ENCODE measurements at places on chromosomes 5 and 9.

GRCh38 chr9:127938298-127938690 is 640 bp upstream of the DPM2 start:
- DNase-seq: no peak

DNA sequence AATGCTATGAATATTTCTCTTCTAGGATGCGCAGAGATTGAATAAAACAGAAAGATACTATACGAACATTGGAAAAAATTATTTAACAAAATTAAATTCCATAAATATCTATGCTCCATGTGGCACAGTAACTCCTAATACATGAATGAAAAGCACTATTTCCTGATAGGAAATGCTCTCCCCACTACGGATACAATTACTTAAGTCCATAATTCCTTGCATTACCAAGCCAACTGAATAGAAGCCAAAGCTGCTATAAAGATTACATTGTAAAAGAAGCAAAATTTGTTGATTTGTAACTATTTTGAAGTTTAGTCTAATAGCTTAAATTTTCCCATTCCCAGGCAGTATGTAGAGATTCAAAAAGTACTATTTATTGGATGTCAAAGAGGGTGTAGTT is 61.8 kb upstream of the SNX2 start:
- no peak for DNase-seq

GRCh38 chr5:137872466-137872865 is 4.8 kb downstream of the MYOT start:
- DNase-seq: no peak

- no peak for DNase-seq
These were observed 145.4 kb downstream of the GABBR2 start for GRCh38 chr9:98563212-98563907.

DNA sequence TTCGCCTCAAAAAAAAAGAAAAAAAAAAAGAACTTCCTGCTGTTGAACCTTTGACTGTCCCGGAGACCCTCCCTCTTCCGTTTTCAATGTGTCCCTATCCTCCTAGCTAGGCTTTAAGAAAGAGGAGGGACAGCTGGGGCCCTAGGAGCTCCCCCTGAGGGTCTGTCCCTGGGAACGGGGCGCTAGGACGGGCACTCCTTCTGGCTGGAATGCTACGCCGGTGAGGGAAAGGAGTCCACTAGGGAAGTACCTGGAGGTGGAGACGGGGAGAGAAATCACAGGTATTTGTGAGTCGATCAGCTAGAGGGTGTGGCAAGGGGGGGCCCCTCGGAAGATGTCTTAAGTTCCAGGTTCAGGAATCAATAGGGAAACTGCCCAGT is 4.6 kb downstream of the SIT1 start:
- no peak for DNase-seq

DNA sequence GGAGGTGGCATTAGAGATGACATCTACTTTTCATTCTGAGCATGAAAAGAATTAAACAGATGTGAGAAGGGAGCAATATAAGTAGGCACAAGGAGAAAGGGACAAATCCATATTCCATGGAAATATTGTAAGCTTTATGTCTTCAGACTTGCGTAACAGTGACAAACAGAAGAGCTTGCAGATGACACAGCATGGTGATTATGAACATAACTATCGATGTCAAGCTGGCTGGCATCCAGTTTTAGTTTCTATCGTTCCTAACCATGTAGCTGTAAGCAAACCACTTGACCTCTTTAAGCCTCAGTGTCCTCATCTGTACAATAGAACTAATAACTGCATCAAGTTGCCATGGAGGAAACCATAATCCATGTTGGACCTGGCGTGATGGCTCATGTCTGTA is 246.7 kb upstream of the ADRA1B start:
- DNase-seq: no peak

- DNase-seq: no peak
These were observed 1.3 kb downstream of the TMEM174 start for GRCh38 chr5:73174100-73174815.

DNA sequence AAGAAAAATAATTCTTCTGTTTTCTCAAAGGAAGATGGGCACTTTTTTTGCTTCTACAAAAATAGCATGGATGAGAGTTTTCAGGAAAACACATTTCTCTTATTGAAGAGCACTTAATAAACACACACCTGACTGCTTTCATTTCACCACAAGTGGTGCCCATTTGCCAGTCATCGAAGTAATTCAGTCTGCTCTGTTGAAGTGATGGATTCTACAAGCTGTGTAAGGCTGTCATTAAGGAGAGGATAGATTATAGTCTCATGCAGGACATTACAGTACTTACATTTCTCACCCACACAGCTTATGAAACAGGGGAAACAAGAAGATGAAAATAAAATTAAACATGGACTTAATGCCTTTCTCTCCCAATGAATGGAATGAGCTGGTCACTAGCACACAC is 165.2 kb downstream of the NR2F1-AS1 start:
- DNase-seq: no peak

DNA sequence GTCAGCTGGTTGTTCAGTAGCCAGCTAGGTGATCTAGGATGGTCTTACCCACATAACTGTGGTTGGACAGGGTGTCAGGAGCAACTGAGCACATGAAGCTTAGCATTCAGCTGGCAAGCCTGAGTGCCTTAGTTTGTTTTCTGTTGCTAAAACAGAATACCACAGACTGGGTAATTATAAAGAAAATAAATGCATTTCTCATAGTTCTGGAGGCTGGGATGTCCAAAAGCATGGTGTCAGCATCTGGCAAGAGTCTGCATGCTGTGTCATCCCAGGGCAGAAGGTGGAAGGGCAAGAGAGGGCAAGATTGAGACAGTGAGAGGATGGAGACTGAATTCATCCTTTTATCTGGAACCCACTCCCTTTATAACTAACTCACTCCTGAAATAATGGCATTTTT is 921.5 kb downstream of the TLE4 start:
- peak; percentile 7 for DNase-seq

DNA sequence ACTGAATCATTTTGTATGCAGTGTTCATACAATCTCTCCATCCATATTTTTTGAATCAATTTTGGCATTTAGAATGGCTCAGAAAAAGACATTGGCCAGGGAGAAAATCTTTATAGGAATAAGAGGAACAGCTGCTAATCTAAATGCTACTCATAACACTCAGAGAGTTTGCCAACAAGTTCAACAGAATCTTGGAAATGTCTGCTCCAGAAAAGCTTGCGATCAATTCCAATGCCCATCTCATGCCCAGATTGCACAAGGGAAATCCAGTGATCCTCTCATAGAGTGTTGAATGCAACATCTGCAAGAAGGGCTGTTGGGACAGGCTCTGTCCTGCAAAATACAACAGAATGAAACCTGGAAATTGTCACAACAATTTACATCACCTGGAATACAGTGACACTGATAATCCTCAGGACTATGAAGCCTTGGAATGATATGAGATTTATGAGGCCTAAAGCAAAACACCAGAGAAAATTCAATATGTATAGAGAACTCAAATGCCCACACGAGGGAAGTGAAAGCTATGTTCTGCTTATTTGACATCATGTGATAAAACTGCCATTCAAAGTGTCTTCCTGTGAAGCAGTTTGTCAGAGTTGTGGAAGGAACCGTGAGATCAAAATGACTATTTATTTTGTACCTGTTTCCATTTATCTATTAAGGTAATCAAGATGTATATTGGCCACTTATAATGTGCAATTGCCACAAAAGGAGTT is 190.1 kb downstream of the PARP8 start:
- no peak for DNase-seq

GRCh38 chr5:110751902-110752762 is 13.3 kb downstream of the SLC25A46 start:
- DNase-seq: peak; percentile 44

DNA sequence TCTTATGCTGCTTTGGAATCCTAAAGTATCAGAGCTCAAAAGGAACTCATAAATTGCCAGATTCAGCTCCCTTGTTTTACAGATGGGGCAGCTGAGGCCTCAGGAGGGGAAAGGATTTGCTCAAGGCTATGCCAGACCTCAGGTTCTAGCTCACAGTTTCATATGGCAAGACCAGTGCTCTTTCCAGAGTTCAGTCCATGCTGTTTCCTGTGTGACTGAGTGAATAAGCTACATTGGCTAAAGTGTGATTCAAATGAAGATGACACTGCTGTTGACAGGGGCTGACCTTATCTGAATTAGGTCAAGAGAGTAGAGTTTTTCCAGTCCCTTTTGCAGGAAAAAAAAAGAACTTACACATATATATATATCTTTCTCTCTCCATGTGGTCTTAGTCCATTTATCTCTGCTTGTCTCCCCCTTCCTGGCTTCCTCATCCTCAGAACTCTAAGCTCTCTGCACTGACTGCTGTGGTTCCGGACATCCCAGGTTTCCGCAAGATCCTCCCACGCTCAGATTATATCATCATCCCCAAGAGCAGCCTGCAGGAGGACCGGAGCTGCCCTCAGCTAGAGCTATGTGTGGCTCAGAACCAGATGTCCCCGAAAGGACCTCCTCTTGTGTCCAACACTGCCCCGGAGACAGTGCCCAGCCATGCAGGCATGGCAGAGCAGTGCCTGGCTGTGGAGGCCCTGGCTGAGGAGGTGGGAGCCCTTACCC is 9.3 kb downstream of the HMGXB3 start:
- DNase-seq: no peak

DNA sequence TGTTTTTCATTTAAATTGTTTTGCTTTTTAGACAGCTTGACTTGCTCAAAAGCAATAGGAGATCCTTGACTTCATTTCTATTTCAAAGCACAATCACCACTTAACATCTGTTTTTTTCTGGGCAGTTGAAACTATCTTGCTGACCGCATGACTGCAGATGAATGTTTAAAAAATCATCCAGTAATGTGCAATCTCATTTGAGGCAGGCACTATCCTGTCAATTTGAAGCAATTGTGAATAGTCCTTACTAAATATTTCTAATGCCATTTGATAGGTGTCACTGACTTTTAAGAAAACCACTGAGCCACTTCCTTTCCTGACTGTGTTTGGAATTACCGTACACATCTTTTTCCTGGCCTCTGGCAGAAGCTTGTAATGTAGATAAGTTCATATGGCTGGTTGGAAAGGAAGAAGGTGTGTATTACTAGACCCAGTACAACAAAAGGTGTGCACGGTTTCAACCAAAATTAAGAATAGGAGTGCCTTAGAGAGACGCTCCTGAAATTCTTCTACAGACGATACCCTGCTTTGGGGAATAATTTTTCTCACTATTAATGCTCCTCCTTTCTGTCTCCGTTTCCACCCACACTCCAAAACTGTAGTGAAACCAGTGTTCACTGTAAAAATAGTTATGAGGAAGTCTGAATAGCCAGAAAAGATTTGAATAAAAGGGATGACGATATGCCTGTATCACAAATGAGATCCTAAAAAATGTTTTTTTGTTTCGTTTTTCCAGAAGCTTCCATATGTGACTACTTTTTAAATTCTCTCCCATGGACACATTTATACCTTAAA is 136.7 kb upstream of the MOCS2 start:
- peak; percentile 60 for DNase-seq

DNA sequence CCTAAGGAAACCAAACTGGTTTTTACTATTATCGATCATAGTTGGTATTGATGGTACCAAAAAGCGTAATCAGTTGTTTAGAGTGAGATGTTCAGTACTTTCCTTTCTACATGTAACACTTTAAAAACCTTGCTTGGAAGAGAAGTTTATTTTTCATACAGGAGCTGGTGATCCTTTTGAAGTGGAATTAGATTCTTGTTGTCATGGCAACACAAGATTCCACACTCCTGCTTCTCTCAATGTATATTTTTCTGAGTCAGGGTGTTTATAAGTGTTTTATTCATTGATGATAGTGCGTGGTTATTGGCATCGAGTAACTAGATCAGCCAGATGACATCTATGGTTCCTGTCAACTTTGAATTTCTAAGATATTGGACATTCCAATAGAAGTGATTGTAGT is 181.1 kb upstream of the CHD1 start:
- DNase-seq: no peak

DNA sequence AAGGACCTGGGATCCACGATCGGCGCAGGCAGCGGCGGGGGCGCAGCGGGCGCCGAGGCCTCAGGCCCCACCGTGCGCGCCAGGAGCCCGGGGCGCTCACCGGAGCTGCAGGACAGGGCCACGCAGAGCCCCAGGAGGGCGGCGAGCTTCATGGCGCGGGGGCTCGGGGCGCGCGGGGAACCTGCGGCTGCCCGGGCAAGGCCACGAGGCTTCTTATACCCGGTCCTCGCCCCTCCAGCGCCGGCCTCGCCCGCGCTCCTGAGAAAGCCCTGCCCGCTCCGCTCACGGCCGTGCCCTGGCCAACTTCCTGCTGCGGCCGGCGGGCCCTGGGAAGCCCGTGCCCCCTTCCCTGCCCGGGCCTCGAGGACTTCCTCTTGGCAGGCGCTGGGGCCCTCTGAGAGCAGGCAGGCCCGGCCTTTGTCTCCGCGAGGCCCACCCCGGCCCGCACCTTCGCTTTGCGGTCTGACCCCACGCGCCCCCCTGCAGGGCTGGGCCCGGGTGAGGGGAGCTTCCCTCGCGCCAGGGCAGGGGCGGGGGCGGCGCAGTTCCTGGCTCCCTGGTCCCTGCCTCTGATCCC is at the start of gene SCGB3A1:
TSS of gene SCGB3A1 (minus strand) at position 189 of the 577 bp plus-strand sequence. CDS start at position 152, 37 bp downstream.
- peak; percentile 40 for DNase-seq

- no peak for DNase-seq
These were observed 49.0 kb downstream of the FOXI1 start for GRCh38 chr5:170154744-170155143.

GRCh38 chr9:127130661-127131538 is 8.5 kb upstream of the ANGPTL2 start:
- DNase-seq: peak; percentile 89

DNA sequence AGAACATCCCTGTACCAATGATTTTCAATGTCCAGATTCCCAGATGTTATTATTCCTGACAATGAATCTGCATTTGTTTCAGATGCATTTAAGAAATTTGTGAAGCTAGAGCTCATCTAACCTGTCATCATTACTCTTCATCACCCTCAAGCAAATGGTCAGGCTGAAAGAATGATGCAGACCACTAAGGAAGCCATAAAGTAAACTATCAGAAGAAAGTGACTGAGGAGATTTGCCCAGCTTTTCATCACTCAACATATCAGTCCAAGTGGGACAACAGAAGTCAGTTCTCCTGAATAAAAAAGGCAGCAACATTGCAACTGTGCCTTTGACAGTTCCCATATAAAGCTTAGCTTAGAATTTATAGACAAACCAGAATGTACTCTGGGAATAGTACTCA is 419.9 kb downstream of the PDE4D start:
- no peak for DNase-seq

All from astrocyte of the hippocampus (primary cell).